ENCODE measurements at places on chromosomes 1 and 21.

- no peak for DNase-seq
Measured at GRCh38 chr1:172766462-172766861, 107.6 kb downstream of the FASLG start.

GRCh38 chr1:201499191-201499590 is 7.7 kb downstream of the CSRP1 start:
- no peak for DNase-seq

GRCh38 chr1:41501581-41501980 is 17.1 kb upstream of the EDN2 start:
- no peak for DNase-seq

GRCh38 chr1:229751610-229752009 is 125.6 kb downstream of the URB2 start:
- no peak for DNase-seq

- no peak for DNase-seq
Measured at GRCh38 chr1:86419277-86419903, 4.6 kb upstream of the CLCA2 start.

- no peak for DNase-seq
Measured at GRCh38 chr1:46166521-46167462, 8.1 kb upstream of the TSPAN1 start.

DNA sequence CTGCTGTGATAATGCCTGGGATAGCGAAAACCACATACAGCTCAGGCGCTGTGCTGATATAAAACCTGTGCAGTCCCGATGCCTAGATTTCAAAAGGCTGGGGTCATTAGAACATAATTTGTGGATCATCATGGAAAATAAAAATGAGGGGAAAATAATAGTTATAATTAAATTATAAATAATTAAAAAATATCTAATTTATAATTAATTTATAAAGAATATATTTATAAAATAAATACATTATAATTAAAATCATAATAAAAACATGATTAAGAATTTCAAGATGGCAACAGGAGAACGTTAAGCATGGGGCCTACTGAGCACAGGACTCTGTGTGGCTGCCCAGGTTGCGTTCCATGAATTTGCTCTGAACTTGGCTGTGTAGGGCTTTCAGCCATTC is 53.9 kb downstream of the C21orf91 start:
- DNase-seq, result no peak

GRCh38 chr1:204746838-204747442 is 61.4 kb upstream of the LRRN2 start:
- DNase-seq, result no peak

Data from GM04503 (cell line).